Uterine smooth muscle cell (primary cell): ENCODE measurements at places on chromosomes 1 and 21. TPM values are rescaled to one million over a fixed set of nuclear protein-coding genes. Genes with fewer than 3 reads are reported as not detected.

SLC37A1 gene
- 1.9 and 2.7 TPM in 2 replicates for total RNA-seq

SZT2 gene
- 33.3 and 34.7 TPM in 2 replicates for total RNA-seq

ZNF362 gene
- total RNA-seq, result 1.7 and 2.0 TPM in 2 replicates

BACE2 gene
- total RNA-seq, result 25.2 and 41.2 TPM in 2 replicates
